Activated naive CD4-positive, alpha-beta T cell (primary cell): ENCODE measurements at places on chromosomes 2 and 18.

DNA sequence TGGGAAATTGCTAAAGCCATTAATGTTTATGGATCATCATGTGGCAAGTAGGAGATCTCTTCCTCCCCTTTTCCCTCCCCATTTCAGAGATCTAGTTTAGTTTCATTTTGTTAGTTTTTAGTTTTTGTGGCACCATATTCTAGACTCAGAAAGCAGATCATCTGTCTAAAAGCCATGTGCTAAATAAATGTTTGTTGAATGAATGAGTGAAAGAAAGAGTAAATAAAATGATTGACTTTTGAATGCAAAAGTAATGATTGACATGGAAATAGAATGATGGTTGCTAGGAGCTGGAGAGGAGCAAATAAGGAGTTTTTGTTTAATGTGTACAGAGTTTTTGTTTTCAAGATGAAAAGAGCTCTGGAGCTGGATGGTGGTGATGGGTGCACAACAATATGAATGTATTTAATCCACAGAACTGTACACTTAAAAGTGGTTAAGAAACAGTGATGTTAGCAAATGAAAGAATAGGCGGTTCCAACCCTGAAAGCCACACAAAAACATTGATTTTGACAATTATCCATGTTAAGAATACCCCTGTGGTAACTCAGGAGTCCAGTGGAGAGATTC is 23.6 kb downstream of the TMEM178A start:
- DNase-seq, result no peak

DNA sequence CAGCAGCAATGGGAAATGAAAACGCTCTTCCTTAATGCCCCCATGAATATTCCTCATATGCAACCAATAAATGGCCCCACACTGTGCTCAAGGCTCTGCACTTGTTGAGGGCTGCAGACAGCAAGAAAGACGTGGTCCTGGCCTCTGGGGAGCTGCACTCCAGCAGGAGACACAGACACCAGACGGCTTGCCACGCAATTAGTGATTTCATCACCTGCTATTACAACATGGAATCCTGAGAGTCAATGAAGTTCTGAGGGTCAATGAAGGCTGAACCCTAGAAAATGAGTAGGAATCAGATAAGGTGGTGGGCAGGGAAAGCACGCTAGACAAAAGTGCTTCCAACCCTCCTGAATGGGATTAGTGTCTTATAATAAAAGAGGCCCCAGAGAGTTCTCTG is 18.9 kb downstream of the CREG2 start:
- DNase-seq, result no peak

DNA sequence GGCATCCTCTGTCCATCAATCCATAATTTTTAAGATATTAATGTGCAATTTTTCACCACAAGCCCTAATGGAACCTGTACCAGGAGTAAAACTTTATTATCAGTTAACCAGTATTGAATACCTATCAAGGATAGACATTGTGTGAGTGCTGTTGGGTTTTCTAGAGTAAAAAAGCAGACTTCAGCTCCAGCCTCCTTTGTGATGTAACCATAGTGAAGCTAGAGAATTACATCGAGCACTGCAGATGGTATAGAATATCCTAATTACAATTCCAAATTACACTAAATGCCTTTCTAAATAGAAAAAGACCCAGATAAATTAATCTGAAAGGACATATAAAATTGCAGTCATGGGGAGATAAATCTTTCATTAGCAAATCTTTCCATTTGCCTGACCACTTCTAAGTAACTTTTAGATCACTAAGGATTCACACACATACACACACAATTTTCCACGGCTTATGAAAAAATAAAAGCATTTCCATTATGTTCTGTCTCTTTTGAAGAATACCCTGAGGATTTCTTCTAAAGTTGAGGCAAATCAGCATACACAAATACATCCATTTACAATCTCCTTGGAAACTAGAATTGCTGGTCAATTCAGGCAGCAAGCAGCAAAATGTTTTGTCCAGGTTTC is 117.1 kb upstream of the TANK start:
- no peak for DNase-seq

- no peak for DNase-seq
Observed at GRCh38 chr18:26901020-26901419, 35.5 kb upstream of the AQP4 start.

GRCh38 chr2:131349021-131349420 is 14.9 kb downstream of the RAB6D start:
- DNase-seq, result no peak

DNA sequence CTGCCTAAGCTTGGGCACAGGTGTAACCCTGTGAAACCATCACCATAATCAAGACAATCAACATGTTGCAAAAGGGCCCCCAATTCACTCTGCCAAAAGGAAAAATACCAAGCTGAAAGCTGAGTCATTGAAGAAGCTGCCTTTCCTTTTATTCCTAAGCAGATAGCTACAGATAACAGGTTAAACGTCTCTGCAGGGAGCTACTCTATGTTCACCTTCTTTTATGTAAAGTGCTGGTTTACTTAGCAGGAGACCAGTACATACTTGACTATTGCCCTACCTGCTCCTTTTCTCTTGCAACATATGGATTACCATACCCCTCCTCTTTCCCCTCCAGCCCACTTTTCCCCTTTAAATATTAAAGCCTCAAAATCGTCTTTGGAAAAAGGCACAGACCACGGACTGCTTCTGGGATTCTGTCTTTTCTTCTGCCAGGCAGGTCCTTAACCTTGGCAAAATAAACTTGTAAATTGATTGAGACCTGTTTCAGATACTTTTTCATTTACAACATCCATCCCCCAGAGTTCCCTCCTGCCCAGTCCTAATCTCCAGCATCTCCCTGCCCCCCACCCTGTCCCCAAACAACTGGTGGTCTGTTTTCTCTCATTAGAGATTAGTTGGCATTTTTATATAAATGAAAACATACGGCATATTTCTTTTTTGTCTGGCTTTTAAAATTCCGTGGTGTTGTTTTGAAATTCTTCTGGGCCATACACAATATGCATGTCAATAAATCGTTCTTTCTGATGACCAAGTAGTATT is 37.8 kb upstream of the LDLRAD4 start:
- no peak for DNase-seq

GRCh38 chr2:172403402-172403801 is 24.0 kb upstream of the ITGA6 start:
- DNase-seq, result no peak

DNA sequence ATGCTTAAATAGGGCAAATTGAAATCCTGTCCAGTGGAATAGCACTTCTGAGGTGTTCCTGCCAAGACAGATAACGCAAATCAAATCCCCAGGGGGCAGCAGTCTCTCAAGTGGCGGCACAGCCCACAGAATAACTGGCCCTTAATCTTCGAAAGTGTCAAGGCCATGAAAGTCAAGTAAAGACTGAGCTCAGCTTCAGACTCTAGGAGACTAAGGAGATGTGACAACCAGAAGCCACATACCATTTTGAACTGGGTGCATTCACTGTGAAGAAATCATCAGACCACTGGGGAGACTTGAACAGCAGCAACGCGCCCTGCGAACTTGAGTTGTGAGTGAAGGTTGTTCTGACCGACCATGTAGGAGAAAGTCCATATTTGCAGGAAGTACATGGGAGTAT is 66.0 kb upstream of the ASAP2 start:
- no peak for DNase-seq

- no peak for DNase-seq
Observed at GRCh38 chr2:99340669-99341236, 3.6 kb downstream of the EIF5B start.

- DNase-seq, result no peak
Observed at GRCh38 chr2:127233710-127234109, 13.6 kb upstream of the CYP27C1 start.

DNA sequence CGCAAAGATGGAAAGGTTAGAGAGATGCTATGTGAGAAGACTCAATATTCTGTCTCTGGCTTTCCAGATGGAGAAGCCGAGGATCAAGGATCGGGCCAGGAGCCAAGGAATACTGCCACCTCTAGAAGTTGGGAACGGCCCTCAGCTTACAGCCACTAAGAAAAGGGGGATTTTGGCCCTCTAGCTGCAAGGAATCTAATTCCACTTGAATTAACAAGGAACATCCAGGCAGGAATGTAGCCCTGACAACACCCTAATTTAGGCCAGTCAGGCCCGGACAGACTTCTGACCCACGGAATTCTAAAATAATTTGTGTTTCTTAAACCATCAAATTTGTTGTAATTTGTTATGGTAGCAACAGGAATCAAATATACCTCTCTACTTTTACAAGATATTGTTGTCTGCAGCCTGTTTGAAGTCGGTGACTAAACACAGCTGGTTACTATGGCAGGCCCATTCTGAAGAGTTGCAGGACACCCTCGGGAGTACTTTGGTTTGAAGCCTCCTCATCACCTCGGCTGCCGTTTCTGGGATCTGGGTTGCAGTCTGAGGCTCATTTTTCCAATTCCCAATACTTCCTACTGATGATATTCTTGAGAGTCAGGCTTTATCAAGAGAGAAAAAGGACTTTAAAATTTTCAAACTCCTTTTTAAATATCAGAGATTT is 1131.2 kb downstream of the TSN start:
- DNase-seq, result no peak

DNA sequence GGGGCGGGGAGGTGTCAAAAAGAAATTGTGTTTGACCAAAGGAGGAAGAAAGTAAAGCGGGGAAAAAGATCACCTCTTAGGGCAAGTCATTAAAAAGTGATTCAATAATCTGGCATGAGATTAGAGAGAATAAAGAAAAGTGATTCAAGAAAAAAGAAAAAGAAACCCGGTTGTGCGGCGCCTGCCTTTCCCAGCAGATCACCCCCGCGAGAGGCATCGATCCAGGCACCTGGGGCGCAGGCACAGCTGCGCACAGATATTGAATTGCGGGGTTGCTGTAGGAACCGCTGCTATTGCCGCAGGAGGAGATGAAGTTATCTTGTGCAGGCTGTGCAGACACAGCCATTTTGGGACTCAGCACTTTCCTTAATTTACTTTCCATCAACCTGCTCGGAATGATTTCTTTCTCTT is 71.2 kb downstream of the PLB1 start:
- no peak for DNase-seq

DNA sequence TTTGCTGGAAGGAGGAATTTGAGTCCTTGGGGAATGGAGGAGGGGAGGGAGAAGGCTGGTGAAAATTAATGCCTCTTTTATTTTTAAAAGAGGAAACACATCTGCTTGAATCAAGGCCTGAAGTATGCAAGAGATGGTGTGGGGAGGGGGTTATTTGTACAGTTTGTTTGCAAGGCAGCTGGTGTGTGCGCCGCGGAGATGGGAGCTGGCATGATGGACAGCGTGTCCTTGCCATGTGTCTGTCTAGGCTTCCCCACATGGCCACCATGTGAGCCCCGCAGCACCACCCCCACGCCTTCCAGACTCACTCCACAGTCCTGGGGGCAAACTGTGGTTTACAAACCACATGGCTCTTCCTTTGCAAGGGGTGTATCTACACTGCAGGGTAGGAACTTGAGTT is 154.8 kb upstream of the APCDD1 start:
- no peak for DNase-seq

- DNase-seq, result no peak
Observed at GRCh38 chr18:76953156-76953555, 130.8 kb downstream of the ZNF236 start.

DNA sequence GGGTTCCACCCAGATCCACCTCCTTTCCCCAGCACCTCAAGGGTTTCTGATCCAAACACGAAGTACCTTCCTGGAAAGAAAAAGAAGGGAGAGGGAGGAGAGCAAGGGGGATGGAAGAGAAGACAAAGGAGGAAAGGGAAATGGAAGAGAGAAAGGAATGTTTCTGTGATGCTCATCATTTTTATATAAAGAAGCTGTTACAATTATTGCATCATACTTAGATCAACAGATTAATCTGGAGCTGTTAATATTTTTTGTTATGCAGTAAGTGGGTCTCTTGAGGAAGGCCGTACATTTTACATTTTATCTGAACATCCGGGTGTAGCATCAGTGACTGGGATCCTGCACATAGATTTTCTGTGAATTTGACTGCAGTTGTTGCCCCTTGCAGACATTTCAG is 60.6 kb upstream of the NEDD4L start:
- DNase-seq, result no peak

DNA sequence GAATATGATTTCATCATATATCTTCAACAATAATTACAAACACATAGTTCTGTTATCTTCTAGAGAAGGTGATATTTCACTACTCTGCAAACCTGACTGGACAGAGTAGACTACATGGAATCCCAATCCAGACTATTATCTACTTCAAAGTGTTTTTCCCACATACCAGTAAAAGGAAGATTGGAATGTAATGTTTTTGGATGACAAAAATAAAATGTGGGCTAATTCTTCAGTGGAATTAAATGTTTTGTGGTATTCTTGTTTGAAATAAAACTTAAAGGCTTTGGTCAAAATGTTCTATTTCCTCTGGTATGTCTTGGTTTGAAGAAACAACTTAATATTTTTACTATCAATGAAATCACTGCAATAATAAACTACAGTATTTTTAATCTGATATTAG is 22.1 kb downstream of the COL5A2 start:
- no peak for DNase-seq

DNA sequence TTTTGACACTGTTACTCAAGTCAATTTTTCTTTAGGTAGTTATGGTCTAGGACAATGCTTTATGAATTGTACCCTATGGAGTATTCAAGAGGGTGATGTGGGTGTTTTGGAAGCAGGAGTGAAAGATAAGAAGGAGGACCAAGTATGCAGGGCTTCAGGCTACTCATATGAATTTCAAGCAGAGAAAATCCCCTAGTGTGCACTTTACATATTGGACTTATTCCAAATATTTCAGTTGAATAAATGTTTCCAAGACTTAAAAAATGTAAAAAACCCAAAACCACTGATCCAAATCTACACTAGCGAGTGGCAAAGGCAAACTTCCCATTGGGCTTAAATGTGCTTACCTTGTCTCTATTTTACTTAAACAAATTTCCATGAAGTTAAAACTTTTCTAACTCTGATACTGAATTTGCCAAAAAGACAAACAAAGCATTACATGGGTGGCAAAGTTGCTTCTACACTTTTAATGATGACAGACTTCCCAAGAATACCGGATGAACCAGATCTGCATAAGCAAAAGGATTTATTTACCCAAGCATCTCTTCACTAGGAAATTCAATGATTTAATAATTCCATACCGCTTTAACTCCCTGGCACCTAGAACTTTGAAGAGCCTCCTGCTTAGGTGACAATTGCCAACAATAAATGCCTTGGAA is 1233.5 kb upstream of the NXPH2 start:
- DNase-seq, result no peak

DNA sequence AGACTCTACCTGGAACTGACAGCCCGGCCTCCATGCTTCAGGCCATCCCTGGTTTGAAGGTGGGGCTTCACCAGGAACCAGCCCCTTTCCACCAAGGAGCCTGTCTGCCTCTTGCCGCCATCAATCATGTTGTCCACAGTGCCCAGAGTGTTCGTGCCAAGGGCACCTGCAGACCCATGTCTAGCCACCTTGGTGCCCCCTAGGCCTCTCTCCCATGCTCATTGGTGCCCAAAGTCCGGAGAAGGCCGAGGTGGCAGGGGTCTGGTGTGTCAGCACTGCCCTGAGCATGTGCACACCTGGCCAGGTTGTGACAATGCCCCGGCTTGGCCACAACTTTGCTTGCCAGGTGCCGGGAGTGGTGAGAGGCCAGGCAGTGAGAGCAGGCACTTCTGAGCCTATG is 114.8 kb downstream of the COPS8 start:
- no peak for DNase-seq
